SJSA1 (cell line): ENCODE measurements at places on chromosomes 2 and 18. TPM values are rescaled to one million over a fixed set of nuclear protein-coding genes. Genes with fewer than 3 reads are reported as not detected.

The TBC1D8 gene
- 18.2 and 18.6 TPM in 2 replicates for total RNA-seq

DNA sequence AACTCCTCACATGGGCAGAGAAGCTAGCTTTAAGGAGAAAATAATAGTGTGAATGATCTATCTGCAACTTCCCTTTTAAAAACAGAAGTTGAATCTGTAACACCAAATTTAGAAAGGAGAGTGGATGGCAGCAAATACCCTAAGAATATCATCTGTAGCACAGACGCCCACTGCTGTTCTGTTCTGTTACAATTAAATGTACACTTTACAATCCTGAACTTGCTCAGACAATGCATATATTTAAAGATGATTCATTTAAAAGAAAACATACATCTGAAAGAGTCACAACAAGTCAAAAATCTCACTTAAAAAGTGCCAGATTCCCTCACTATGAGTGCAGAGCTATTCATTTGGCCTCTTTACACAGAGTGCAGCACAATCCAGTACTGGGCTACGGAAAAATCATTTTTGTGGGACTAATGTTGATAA lies 8.0 kb upstream of the SERTAD2 start:
- peak; percentile 20 for DNase-seq

GRCh38 chr18:23515911-23516546 lies 12.7 kb downstream of the RMC1 start:
- DNase-seq: peak; percentile 78

DNA sequence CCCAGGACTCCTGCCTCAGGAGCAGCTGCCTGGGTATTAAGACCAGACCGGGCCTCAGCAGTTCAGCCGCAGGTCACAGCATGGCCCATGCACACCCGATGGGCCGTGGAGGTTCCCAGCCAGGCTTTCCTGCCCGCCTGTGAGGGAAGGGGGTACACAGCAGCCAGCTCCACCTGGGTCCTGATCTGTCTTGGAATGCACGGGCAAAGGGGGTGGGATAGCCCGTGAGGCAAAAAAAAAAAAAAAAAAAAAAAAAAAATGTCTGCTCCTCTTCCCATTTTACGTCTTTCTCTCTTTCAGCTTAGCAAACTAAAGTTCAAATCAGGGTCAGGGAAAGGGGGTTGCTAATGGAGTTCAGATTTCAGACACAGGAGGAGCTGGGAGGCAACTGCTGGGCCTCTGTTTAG lies 385.2 kb downstream of the TNS1 start:
- no peak for DNase-seq

The PARD3B gene
- 8.3 and 10.6 TPM in 2 replicates for total RNA-seq

The LCT gene
- not detected in 2 replicates for total RNA-seq
